Stimulated activated CD8-positive, alpha-beta memory T cell treated with anti-CD3 and anti-CD28 coated beads, Interleukin-7, amount 100 ng/mL, for 1 hour (primary cell): ENCODE measurements at places on chromosomes 12 and 14.

GRCh38 chr12:101594700-101595099 is at the start of gene MYBPC1:
MYBPC1 (plus strand) TSS chr12:101594971; CDS start chr12:101595071, 100 bp downstream.
- DNase-seq = no peak

DNA sequence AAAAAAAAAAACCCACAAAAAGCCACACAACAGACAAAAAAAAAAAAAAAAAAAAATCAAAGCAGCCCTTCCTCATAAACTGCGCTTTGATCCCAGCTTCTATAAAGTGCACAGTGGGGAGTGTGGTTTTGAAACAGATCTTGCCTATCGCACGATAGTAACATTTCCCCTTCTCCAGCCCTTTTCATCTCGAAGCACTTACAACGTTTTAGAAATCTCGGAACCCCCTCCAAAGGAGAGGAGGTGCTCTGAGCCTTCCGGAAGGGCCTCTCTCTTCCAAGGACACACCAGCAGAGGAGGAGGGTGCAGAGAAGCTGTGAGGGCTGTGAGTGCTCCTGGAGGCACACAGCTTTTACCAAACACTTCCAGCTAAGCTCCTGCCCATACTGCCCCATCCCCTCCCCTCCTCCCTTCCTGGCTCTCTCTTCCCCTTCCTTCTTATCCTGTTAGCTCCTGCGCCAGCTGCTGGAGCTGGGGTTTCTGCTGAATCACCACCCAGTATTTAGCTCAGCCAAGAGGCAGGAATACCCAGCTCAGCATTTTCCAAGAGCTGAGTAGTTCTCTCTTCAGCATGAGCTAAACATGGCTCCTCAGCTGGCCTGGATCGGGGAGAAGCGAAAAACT is 28.4 kb downstream of the SLC7A8 start:
- no peak for DNase-seq

DNA sequence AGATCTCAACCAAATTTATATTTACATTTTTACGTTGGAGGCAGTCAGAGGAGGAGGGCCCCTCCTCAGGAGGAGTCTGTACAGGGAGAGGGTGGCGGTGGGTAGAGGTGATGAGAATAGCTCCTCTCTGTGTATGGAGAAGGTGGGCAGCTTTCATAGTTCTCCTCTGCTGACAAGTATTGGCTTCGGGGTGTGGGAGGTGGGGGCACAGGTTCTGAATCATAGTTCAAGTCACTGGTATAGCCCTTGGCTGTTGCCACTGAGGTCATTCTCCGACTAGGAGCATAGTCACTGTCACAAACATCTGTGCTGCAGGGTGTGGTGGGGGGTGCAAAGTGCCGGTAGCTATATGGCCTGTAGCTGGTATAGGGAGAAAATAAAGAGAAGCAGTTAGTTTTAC is 50.3 kb downstream of the BCL2L14 start:
- no peak for DNase-seq

GRCh38 chr12:1697271-1697670 is 6.4 kb downstream of the ADIPOR2 start:
- DNase-seq = no peak

GRCh38 chr14:41072776-41073175 is 533.9 kb upstream of the LRFN5 start:
- no peak for DNase-seq

- no peak for DNase-seq
Measured at GRCh38 chr14:68231898-68232297, 412.3 kb downstream of the RAD51B start.

GRCh38 chr12:52615208-52615868 is 3.0 kb downstream of the KRT73 start:
- DNase-seq = no peak

DNA sequence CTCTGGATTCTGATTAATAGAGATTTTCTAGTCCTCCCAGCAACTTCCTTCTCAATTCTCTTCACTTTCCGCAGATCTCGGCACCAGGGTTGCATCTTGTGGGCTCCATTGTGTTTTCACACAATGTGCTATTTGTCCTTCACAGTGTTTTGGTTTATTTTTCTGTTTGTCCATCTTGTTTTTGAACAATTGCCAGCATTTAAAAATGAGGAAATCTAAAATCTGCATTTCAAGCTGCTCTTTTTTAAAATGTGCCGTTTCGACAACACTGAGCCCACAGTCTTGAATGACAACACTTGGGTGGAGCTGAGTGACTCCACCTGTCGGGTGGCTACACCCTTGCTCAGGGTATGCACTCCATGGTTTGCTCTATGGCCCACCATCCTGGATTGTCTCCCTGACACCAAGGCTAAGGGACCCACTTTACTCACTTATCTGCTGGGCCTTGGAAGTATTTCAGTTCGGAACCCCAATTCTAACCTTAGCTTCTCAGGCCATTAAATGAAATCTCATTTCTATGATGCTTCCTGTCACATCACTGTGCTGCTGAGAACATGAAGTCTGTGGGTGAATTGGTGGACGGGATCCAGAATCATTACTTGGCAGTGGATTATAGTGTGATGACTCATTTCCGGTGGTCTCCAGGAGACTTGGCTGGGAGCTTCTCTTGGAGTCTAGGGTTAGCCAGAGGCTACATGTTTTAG is 3.4 kb upstream of the MYRFL start:
- DNase-seq = no peak

GRCh38 chr14:50711043-50711442 is 42.9 kb upstream of the SAV1 start:
- no peak for DNase-seq

DNA sequence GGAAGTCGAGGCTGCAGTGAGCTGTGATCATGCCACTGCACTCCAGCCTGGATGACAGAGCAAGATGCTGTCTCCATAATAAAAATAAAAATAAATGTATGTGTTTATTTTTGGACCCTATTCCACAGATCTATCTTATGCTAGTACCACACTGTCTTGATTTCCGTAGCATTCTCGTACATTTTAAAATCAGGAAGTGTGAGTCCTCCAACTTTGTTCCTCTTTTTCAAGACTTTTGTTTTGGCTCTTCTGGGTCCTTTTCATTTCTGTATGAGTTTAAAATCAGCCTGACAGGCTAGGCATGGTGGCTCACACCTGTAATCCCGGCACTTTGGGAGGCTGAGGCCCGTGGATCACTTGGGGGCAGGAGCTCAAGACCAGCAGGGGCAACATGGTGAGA is 25.8 kb downstream of the DAO start:
- DNase-seq = no peak

DNA sequence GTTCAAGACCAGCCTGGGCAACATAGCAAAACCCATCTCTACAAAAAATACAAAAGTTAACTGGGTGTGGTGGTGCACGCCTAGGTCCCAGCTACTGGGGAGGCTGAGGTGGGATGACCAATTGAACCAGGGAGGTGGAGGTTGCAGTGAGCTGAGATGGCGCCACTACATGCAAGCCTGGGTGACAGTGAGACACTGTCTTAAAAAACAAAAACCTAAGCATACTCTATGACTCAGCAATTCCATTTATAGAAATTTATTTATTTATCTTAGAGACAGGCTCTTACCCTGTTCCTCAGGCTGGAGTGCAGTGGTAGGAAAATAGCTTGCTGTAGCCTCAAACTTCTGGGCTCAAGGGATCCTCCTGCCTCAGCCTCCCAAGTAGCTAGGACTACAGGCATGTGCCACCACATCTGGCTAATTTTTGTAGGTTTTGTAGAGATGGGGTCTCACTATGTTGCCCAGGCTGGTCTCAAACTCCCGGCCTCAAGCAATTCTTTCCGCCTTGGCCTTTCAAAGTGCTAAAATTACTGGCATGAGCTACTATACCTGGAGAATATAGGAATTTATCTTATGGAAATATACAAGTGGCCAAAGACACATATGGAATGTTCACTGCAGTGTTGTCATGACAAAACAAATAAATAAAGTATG is 43.3 kb downstream of the NCKAP5L start:
- DNase-seq = no peak

DNA sequence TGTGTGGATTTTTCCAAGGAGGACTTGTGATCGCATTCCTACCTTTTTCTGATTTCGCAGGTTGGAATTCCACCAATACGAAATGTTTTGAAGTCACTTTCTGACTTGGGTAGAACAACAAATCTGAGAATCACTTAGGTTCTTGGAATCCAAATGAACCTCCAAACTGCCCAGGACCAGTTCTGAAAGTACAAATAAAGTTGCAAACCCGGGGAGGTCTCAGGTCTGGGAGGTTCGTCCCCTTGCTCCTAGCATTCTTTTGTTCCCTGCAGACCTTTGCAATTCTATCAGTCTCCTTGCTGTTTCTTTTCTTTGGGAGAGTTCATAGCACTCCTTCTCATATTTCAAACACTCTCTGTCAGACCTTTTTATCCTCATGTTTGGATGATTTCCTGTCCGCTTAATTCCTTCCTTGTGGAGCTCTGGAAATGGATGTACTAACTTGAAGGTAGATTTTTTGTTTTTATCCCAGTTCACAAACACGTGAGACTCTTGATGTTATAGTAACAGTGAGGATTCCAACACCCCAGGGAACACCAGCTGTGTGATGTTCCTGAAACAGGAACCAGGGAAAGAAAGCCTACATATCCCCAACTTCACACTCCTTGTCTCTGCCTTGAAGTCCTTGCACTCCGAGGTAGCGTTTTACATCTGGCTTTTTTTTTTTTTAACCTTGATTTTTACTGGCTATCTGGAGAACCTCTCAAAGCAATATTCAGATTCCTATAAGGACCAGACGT is 70.6 kb downstream of the TMEM132C start:
- DNase-seq = no peak

DNA sequence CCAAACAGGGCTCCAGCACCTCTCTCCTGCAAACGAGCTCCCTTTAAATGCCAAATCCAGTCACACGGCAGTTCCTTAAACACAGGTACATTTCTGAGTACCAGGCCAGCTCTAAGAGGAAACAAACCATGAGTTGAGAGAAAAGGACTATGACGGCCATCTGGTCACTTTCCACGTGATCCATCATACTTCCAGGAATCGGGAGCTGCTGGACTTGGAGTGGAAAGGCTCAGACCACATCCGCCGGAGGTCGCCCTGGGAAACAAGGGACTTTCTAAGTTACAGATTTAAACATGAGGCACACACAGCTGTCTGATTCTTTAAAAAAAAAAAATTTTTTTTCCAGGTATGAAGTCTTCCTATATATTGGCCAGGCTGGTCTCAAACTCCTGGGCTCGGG is 39.2 kb downstream of the ACADS start:
- DNase-seq = no peak

DNA sequence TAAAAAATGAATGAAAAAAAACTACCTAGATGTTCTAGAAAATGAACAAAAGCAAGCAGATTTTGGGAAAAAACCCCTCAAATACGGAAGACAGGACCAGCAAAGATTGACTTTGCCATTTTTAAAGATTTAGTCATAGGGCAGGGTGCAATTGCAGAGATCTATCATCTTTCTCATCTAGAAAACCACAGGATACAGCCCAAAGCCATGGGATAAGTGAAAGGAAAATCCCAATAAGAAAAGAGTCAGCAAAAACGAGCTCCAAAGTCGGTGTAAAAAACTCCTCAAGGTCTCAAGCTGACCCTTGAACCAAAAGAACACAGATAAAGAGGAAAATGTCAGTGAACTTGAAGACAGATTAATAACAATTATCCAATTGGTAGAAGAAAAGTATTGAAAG is 28.0 kb downstream of the CEP290 start:
- DNase-seq = no peak

- no peak for DNase-seq
Measured at GRCh38 chr14:37247791-37248461, 50.2 kb downstream of the MIPOL1 start.

DNA sequence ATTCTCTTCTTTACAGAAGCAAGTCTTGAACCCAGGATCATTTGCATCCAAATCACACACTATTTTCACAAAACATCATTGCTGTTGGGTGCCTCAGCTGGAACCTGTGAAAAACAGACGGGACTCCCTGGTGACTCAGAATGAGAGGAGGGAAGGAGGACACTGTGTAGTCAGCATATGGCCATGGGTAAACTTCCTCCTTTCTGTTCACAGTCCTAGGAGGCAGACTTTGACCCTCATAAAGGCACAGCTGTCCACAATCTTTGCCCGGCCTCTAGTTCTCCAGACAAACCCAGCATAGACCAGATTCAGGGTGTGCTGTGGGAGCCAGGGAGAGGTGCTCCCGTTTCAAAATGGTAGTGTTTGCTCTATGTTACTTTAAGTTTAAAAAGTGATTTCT is 62.0 kb downstream of the DYRK2 start:
- DNase-seq = no peak

GRCh38 chr14:73280903-73281302 is 43.6 kb downstream of the PAPLN start:
- DNase-seq = no peak

GRCh38 chr12:42450248-42450647 is 124.3 kb downstream of the PPHLN1 start:
- no peak for DNase-seq

DNA sequence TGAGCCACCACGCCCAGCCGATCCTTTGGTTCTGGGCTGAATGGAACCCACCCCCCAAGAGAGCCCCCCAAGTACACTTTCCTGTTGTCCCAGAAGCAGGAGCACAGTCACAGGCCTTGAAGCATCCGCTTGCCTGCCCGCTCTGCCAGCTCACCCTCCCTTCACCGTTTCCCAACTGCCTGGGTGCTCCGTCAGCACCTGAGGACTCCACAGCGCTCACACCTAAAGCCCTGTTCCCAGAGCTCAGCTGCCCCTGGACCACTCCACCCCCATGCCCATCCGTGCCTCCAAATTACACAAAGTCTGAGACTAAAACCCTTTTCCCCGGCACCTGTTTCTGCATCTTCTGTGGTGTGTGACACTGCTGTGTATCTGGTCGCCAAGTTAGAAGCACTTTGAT is 44.3 kb upstream of the TRAF3 start:
- no peak for DNase-seq

DNA sequence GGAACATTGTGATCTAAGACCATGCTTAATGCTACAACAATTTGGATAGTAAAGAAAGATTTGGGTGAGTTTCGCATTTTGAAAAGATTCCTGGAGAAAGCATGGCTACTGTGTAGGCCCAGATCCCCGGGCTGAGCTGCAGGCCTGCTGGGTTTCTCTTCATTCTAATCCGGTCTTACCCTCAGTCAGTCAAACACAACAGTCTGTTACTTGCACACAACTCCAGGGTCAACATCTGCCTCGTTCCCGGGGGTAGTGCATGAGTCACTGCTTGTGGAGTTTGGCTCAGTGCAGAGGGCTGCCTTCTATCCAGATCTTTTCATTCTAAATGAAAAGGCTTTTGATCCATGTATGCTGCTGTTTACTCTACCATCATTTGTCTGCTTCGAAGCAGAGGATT is 60.4 kb upstream of the SEL1L start:
- DNase-seq = no peak

GRCh38 chr12:108097160-108097911 is 31.8 kb upstream of the WSCD2 start:
- DNase-seq = no peak
